ENCODE measurements at places on chromosomes 11 and 22. TPM values are rescaled to one million over a fixed set of nuclear protein-coding genes. Genes with fewer than 3 reads are reported as not detected.
A peak's percentile ranks its signal among the peaks of the same experiment; 100 is the strongest.

DNA sequence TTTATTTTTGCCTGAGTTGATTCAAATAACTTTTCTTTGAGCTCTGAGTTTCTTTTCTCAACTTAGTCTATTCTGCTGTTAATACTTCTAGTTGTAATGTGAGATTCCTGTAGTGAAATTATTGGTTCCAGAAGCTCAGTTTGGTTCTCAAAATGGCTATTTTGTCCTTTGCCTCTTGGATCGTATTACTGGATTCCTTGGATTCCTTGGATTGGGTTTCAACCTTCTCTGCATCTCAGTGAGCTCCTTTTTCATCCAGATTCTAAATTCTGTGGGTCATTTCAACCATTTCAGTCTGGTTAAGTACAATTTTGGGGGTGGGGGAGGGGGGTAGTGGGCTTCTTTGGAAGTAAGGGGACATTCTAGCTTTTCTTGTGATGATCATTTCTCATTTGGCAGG lies 341.1 kb upstream of the CNTN5 start:
- DNase-seq = no peak

HEPN1 gene
- total RNA-seq = not detected

GRCh38 chr11:129287920-129288319 lies 87.7 kb upstream of the BARX2 start:
- no peak for DNase-seq

GRCh38 chr11:128504486-128504885 lies 82.9 kb downstream of the ETS1 start:
- no peak for DNase-seq

DNA sequence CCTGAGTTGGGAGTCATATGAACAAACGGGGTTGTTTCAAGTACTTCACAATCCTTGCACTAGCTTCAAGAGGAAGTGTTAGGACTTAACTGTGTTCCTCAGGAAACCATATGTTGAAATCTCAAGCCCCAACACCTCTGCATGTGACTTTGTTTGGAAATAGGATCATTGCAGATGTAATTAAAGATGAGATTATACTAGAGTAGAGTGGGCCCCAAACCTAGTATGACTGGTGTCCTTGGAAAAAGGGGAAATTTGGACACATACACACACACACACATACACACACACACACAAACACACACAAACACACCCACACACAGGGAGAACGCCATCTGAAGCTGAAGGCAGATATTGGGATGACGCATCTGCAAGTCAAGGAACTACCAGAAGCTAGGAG lies 6.4 kb upstream of the CEP295 start:
- DNase-seq = no peak

- peak; percentile 84 for DNase-seq
These were observed 133.6 kb upstream of the C11orf58 start for GRCh38 chr11:16604794-16605388.
